ENCODE measurements at places on chromosomes 7 and 10.

DNA sequence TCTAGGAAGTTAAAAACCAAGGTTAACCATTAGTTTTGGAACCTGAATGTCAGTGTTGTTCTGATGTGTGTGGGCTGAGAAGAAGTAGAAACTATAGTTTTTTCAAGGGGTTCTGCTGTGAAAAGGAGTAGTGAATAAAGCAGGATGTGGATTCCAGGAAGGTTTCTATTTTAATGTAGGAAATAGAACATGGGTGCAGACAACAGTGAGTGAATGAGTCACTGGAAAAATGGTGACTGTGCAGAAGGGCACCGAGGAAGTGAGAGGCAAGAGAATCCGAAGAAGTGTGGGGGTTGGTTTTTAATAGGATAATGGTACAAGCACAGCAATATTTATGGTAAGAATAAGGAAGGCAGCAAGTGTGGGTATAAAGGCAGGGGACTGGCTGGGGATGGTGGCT lies 120.4 kb downstream of the ARHGAP21 start:
- peak; percentile 73 for DNase-seq

- DNase-seq: peak; percentile 82
Measured at GRCh38 chr10:84493951-84494848, 165.8 kb downstream of the CCSER2 start.

- peak; percentile 97 for DNase-seq
Measured at GRCh38 chr7:117124591-117125220, 171.4 kb downstream of the ST7 start.

GRCh38 chr10:116961406-116962251 lies 43.4 kb downstream of the SHTN1 start:
- no peak for DNase-seq

DNA sequence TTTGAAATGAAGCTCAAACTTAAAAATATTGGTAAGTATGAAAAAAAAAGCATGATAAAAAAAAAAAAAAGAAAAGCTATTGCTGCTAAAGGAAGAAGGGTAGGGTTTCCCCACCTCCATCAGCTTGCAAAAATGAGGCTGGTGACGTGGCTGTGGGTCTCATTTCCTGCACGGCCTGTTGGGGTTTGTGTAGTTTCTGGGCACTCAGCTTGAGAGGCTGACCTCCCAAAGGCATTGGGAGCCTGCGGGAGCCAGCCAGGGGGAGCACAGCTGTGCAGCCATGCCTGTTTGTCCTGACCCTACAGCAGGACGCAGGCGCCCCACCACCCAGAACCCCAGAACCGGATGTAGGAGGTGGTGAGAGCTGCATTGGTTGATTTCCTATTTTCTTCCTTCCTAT lies 48.8 kb upstream of the CARD11 start:
- no peak for DNase-seq

Measured in fibroblast of lung (primary cell).